ENCODE measurements at places on chromosomes 4 and X. TPM values are rescaled to one million over a fixed set of nuclear protein-coding genes. Genes with fewer than 3 reads are reported as not detected.

- DNase-seq: no peak
Measured at GRCh38 chr4:13601048-13601447, 26.5 kb downstream of the BOD1L1 start.

GRCh38 chr4:9703391-9703790 lies 78.0 kb upstream of the DRD5 start:
- DNase-seq: peak; percentile 64

- no peak for DNase-seq
Measured at GRCh38 chr4:62450740-62451139, 1250.6 kb downstream of the ADGRL3 start.

The KCNE5 gene
- 0.78 TPM for polyA plus RNA-seq

The NHSL2 gene
- 0.48 TPM for polyA plus RNA-seq

The TRPC3 gene
- polyA plus RNA-seq: 0.08 TPM

- no peak for DNase-seq
Measured at GRCh38 chrX:56000729-56001128, 231.4 kb upstream of the KLF8 start.

The LDB2 gene
- 8.9 TPM for polyA plus RNA-seq

The INTS6L gene
- 1.1 TPM for polyA plus RNA-seq

DNA sequence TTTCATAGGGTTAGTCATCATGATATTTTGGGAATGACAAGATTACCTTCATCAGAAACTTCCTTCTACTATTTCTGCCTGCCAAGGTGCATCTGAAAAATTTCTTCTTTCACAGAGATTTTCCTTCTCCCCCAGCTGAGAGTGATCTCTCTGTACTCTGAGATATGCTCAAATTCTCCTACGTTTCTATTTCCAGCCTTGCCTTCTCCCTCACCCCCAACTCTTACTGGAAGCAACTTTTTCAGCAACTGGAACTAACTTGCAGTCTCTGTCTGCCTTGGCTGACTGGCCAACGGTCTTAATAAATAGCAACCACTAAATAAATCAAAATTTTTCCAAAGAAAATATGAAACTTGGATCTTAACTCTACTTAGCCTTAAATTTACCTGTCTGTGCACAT lies 122.3 kb downstream of the MAML3 start:
- DNase-seq: no peak

DNA sequence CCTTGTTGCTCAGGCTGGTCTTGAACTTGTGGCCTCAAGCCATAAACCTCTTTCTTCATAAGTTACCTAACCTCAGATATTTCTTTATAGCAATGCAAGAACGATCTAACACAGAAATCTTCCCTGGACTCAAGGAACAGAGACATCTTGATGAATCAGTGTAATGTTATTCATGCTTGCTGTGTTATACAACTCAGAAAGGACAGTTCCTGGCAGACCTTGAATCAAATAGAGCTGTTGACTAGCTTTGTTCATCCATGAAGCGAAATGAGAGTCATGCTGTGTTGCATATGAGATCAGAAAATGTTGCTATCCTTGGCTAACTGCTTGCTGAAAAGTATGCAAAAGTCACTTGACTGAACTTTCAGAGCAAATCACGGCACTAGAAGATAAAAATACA lies 72.6 kb upstream of the ARHGAP24 start:
- DNase-seq: no peak

Data from psoas muscle (tissue), 8 donors.